GM10248 (cell line): ENCODE measurements at places on chromosomes 6 and 20.

DNA sequence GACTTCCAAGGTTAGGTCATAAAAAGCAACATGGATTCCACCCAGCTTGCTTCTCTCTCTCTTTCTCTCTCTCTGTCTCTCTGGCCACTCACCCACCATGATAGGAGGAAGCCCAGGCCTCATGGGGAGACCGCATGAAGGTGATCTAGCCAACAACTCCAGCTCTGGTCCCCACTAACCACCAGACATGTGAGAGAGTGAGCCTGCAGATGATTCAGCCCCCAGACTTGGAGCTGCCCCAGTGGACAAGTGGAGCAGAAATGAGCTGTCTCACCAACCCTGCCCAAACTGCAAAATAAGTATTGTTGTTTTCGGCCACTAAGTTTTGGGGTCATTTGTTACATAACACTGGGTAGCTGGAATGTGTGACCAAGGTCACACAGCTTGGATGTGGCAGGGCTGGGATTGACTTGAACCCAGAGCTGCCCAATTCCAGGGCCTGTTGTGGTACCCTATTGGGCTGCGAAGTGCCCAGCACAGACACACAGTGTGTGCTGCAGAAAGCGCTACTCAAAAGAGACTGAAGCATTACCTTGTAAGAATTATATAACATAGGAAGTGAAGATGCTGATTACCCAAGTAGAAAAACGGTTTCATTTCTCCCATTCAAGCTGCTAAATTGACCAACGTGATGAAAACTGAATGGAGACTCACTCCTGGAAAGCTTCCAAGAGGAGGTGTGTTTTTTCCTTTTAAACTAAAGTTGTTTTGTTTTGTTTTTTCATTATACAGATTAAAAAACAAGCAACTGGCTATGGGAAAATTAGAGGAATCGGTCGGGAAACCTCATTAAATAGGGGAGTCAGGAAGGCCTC, 9.1 kb upstream of the TLDC2 start:
- DNase-seq, result no peak

DNA sequence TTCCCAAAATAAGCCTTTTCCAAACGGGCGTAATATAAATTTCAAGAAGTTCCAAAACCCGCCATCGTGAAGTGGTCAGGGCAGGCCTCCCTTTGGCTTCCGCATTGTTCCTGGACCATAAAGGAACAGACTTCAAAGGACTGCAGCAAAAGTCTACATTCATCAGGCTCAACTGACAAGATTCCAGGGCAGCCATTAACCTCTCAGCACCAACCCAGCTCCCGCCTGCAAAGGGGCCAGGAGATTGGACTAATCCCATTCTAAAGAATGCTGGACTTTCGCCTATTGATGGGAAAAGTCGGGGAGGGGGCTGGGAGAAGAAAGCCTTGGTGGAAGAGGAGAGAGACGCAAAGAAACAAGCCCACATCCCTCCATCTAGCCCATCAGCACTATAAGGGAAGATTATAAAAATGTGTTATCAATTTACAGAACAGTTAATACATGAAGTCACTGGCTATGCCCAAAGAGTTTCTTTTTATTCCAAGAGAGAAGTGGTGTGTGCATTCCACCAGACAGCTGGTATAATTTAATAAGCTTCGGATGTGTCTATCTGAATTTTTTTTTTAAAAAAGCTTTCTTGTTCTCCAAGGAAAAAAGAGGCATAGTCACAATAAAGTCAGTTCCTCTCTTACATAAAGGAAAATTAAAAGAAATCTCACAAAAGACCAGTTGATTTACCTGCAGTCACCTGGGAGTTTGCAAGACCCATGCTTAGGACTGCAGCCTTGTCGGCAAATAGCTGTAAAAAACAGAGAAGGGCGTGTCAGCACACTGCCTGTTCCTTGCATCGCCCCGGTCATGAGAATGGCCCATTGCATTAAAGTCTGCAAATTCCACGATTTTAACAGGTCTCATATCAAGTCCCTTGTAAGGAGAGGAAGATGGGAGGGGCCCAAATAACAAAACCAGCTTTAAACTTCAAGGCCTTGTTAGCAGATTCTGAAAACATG, 17.8 kb downstream of the JAG1 start:
- no peak for DNase-seq

DNA sequence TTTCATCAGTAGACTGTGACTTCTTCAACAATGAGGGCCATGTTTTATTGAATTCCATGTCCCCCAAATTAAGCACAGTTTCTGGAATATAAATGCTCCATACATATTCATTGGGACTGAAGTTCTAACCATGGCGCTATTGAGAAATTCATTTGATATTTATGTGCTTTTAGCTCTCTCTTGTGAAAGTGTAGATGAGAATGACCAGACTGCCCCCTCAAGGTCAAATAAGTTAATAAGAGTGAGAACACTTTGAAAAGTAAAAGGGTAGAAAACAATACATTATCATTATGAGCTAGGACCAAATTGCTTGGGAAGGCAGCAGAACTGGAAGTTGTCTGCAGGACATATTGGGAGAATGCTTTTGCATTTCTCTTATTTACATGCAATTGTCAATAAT, 597.9 kb downstream of the EPM2A start:
- no peak for DNase-seq

GRCh38 chr6:139373154-139373927, 1.1 kb downstream of the CITED2 start:
- peak; percentile 50 for DNase-seq

GRCh38 chr6:28789553-28790083, 134.2 kb downstream of the TRIM27 start:
- DNase-seq, result no peak

GRCh38 chr20:41467220-41467619, 100.6 kb upstream of the EMILIN3 start:
- DNase-seq, result no peak

DNA sequence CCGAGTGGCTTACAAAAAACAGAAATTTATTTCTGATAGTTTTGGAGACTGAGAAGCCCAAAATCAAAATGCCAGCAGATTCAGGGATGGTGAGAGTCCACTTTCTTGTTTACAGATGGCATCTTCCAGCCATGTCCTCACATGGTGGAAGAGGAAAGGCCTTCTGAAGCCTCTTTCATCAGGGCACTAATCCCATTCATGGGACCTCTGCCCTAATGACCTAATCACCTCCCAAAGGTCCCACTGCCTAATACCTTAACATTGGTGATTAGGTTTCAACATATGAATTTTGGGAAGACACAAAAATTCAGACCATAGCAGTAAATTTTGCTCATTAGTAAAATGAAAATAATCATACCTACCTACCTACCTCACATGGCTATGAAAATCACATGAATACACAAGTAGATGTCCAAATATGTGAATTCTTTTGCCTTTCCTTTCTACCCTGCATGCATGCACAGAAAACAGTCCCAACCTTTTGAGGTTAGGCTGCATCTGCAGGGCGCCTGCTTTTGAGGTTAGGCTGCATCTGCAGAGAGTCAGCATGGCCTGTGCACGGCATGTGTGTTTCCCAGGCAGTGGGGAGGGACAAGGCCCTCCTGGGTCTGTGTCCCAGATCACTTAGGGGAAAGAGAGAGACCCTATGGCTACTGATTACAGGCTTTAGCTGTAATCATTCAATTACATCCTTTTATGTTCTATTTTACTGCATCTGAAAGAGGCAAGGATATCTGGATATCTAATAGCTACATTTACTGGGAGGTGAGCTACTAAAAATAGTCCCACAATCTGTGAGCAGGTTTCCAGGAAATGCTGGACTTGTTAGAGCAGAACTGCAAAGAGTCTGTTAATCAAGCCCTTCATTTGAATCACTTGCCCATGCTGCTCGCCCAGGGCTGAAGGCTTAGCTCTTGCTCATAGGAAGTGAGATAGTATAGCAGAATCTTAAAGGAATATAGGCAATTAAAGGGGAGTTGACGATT, 497.7 kb upstream of the MARCKS start:
- DNase-seq, result no peak

- DNase-seq, result no peak
Observed at GRCh38 chr6:119119989-119120388, 41.5 kb upstream of the FAM184A start.

GRCh38 chr20:53048387-53048786, 76.2 kb downstream of the TSHZ2 start:
- no peak for DNase-seq

- DNase-seq, result no peak
Observed at GRCh38 chr6:155224618-155225017, 39.2 kb upstream of the CLDN20 start.

DNA sequence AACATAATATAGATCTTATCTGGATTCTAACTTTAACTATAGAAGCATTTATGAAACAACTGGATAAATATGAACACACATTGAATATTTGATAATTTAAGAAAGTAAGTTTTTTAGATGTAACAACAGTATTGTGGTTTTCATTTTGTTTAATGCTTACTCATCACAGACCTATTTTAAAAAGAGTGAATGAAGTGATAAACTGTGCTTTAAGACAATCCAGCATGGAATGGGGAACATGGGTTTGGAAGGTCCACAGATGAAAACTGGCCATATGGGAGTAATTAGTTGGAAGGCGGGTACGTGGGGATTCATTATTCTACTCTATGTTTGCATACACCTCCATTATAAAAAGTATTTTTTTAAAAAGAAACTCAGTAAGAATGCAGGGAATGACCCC, 21.2 kb downstream of the EPB41L2 start:
- no peak for DNase-seq

DNA sequence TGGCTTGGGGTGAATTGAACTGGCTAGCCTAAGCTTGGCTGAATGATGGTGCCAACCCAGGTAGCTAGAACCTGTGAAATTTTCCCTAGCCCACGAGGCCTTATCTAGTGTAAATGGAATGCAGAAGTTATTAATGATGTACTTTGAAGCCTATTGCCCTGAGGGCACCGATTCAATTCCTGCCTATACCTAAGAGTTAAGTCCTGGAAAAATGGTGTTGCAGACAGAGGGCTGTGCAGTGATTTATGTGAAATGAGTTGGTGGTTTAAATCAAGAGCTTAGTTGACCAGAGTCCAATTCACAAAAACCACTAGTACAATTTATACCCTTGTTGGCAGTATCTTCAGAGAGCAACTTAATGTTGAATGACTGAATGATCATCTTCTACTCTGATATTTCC, 373.8 kb upstream of the JAG1 start:
- no peak for DNase-seq

- no peak for DNase-seq
Observed at GRCh38 chr6:105886066-105886813, 199.9 kb upstream of the PRDM1 start.

DNA sequence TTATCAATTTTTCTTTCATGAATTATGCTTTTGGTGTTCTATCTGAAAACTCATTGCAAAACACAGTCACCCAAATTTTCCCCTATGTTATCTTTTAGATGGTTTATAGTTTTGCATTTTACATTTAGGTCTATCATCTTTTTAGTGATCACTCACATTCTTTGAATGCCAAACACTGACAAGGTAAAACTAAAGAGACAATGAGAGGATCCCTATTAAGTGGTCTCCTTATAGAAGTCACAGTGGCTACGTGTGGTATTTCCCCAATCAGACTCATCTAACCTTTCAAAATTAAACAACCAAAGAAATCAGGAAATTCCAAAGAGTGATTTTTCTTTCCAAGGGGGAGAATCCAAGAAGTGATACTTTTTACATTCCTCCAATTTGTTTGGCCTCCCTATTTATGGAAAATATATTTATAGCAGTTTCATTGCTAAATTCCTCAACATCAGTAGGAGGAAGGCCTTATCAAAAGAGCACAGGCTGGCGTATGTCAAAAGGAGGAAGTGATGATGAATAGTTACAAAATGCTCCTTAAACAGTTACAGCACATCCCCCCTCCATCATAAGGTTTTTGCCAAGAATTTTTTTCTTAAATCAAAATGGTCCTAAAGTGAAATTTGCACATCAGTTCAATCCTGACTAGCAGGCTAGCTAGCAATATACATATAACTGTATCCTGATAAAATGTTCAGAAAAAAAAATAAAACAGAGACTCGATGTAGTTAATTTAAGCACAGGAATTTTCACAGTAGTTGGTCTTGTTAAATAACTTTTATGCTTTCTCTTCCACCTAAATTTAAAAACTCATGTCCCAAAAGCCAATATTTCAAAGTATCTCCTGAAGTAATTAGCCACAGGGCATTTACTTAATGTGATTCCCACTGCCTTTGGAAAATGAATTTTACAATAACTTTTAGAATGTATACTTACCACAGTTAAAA, 76.2 kb upstream of the IPCEF1 start:
- DNase-seq, result no peak

DNA sequence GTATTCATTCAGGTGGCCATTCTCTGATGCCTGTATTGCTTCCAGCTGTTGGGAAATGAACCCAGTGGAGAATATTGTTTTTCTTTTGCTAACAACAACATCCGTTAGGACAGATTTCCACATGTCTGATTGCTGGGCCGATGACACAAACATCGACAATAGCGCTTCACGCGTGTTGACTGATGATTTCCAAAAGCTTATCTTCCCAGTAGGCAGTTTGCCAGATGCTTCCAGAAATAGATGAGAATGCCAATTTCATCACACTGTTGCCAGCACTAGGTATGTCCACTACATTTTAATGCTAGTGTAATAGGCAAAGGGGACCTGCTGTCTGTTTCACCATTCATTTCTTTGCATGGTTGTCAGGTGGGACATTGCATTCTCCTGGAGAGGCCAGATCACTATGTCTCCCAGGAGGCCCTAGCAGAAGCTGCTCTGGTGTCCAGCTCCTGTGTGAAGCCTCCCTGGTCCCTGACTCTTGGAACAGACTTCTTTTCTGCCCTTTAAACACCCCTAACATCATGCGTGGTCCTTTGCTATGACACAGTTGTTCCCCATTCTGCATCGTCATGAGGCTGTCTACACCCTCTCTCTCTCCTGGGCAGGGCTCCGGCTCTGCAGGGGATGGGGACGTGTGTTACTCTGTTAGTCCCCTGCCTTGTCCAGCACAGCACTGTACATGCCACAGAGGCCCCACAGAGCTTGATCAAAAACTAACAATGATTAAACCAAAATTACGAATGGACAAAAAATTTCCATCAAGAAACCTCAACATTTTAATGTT, 181.6 kb downstream of the CDH26 start:
- no peak for DNase-seq

GRCh38 chr6:83270971-83271719, 78.0 kb downstream of the RWDD2A start:
- no peak for DNase-seq

- DNase-seq, result no peak
Observed at GRCh38 chr6:133631421-133631820, 257.5 kb upstream of the TCF21 start.

GRCh38 chr20:63081831-63082230, 75.1 kb upstream of the BHLHE23 start:
- DNase-seq, result no peak

GRCh38 chr6:125169522-125169921, 15.9 kb downstream of the TPD52L1 start:
- no peak for DNase-seq

DNA sequence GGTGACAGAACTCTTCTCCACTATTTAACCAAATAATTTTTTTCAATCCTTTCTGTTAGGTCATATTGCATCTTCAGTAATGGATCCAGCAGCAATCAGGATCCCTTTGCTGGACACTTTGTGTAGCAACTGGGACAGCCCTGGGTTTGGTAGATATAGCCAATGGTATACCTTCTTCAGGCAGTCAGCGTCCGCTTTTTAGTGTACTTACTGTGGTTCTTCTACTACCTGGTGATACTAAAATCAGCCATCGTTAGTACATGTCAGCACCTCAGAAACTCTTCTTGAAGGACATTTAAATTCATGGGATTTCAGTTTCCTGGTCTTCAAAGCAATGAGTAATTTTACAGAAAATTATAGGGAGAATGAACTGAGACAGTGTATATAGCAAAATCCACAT, 93.5 kb downstream of the ADGRG6 start:
- DNase-seq, result no peak
